KG1 (cell line): ENCODE measurements at places on chromosomes 7 and 10.

DNA sequence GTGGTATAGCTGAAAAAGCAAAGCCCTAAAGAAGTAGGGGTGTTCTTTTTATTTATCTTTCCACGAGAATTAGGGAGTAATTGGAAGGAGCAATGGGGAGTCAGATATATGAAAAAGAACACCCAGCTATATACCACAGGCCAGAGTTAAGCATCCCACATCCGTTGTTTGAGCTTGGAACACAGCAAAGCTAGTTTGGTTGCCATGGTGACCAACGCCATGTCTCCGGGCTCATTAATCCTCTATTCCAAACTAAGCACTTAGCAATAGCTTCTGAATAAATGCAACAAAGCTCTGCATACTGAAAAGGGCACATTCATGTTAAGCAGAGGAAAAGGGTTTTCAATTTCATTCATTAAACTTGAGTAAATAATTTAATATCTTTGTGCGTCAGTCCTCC is 23.5 kb downstream of the ASB4 start:
- no peak for DNase-seq

- DNase-seq = no peak
These were observed 39.9 kb downstream of the PLEKHA8 start for GRCh38 chr7:30068117-30068516.

DNA sequence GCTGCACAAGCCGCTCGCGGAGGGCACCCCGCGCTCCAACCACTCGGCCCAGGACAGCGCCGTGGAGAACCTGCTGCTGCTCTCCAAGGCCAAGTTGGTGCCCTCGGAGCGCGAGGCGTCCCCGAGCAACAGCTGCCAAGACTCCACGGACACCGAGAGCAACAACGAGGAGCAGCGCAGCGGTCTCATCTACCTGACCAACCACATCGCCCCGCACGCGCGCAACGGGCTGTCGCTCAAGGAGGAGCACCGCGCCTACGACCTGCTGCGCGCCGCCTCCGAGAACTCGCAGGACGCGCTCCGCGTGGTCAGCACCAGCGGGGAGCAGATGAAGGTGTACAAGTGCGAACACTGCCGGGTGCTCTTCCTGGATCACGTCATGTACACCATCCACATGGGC is 50.0 kb downstream of the FIGNL1 start:
- no peak for DNase-seq

- no peak for DNase-seq
These were observed 207.5 kb upstream of the GNAI1 start for GRCh38 chr7:79927116-79927515.

DNA sequence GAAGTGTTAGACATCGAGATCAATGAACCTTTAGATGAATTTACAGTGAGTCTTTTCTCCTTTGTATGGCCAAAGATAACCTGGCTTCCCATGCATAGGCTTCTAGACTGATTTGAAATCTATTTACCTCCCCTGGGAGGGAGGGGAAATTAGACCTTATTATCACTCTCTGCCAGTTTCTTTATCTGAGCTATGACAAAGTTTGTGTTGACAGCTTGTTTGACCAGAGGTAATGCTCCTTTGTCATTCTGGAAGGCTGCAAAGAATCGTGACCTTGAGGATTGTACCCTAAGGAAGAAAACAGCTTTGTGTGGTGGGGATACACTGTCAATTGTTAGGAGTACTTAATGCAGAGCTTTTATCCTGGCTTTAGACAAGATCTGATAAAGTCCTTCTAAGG is 36.4 kb downstream of the RBM33 start:
- DNase-seq = no peak

- DNase-seq = no peak
These were observed 225.7 kb upstream of the PPP2R2D start for GRCh38 chr10:131675104-131675503.

- no peak for DNase-seq
These were observed 63.5 kb downstream of the SRI start for GRCh38 chr7:88156356-88156755.
